ENCODE measurements at places on chromosomes 7 and 10.

DNA sequence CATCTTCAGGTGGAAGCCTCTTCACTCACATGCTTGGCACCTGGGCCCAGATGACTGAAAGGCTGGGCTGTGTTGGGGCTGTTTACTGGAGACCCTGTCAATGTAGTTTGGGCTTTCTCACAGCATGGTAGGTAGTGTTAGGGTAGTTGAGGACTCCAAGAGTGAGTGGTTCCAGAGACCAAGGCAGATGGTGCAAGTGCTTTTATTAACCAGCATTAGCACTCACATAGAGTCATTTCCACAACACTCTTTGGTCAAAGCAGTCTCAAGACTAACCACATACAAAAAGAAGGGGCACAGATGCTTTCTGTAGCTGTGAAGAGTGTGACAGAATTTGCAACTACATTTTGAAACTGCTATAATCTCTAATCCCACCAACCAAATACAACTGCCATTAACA, 135.0 kb downstream of the RTKN2 start:
- no peak for DNase-seq

- no peak for DNase-seq
These were observed 92.4 kb downstream of the KIF20B start for GRCh38 chr10:89793649-89794254.

DNA sequence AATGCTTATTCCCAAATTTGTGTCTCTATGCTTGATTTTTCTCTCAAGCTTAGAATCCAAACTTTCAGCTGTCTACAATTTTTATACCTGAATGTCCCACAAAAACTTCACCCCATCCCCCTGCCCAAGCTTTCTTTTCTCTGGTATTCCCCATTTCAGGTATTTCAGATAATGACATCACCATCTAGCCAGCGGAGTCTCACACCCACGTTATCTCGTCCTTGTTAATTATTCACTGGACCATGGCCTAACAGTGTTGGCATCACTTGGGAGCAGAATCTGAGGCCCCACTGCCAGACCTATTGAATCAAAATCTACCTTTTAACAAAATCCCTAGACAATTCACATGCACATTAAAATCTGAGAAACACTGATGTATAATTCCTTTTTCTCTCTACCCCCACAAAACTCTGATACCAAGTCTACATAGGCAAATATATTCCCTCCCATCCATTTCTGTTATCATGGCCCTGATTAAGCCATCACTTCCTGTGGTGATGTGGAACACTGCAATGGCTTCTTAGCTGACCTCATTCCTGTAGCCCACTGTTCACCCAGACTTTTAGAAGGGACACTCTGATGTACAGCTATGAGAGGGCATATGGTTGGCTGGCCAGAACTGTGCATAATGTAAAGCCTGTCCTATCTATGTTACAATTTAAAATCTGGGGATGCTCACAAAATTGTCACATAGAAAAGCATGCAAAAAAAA, 31.4 kb downstream of the ZNF438 start:
- DNase-seq: no peak

DNA sequence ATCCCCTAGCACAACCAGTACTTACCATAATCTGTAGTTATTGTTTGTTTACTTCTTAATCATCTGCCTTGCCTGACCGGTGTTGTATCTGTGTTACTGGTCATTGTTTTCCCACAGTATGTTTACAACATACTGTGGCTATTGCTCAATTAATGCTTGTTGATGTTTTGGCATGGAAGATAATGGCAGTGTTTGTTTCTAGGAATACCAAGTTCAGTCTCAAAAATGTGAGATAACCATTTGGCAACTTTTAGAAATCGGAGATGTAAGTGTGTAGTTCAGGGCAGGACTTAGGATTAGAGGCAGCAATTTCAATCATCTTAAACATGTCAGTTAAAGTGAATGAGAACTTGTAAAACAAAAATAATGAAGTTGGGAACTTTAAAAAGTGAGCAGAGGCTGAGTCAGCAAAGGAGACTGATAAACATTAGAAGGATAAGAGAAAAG, 8.2 kb downstream of the MINDY3 start:
- no peak for DNase-seq

GRCh38 chr7:42219447-42219846, 17.6 kb downstream of the GLI3 start:
- DNase-seq: no peak

GRCh38 chr7:18896343-18896975, 221.0 kb downstream of the TWIST1 start:
- no peak for DNase-seq

GRCh38 chr10:101615525-101616116, 27.5 kb downstream of the DPCD start:
- no peak for DNase-seq

DNA sequence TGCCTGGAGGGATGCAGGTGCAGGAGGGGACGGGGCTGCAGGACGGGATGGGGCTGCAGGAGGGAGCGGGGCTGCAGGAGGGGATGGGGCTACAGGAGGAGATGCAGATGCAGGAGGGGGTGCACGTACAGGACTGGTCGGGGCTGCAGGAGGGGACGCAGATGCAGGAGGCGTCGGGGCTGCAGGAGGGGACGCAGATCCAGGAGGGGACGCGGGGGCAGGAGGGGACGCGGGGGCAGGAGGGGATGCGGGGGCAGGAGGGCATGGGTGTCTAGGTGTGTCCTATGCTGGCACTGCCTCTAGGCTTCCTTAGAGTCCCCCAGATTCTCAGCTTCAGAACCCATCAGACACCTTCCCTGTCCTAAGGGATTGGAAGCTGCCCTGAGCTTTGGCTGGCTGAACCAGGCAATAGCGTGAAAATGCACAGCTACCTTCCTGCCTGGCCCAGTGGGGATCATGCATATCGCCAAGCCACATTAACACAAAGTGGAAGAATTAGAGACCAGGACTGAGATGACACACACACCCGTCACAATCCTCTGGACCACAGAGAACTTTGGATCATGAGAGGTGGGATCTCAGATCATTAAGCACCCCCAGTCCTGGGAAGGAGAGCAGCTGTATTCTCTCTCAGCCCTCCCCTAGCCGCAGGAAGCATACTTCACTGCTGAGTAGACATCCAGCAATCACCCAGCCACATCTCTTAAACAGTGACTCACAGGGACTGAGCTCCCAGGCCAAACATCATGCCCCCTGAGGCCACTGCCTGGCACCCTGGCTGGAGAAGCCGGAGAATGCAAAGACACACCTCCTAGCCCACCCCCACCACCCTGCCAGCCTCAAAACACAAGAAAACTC, 67.3 kb downstream of the VWA2 start:
- DNase-seq: no peak

DNA sequence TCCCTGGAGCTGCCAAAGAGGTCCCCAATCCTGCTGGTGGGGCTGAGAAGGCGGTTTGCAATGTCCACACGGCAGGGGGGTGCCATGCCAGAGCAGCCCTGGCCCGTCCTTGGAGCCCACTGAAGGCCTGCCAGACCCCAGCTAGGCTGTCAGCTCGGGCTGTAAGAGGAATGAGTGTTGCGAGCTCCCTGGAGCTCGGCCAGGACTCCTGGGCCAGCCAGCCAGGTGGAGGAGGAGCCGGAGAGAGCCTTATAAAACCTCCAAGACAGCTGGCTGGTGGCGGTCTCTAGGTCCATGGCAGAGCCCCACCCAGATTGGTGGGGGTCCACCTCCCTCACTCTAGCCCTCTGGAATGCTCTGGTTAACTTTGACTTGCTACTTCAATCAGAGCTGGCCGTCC, 55.1 kb upstream of the CALN1 start:
- no peak for DNase-seq

DNA sequence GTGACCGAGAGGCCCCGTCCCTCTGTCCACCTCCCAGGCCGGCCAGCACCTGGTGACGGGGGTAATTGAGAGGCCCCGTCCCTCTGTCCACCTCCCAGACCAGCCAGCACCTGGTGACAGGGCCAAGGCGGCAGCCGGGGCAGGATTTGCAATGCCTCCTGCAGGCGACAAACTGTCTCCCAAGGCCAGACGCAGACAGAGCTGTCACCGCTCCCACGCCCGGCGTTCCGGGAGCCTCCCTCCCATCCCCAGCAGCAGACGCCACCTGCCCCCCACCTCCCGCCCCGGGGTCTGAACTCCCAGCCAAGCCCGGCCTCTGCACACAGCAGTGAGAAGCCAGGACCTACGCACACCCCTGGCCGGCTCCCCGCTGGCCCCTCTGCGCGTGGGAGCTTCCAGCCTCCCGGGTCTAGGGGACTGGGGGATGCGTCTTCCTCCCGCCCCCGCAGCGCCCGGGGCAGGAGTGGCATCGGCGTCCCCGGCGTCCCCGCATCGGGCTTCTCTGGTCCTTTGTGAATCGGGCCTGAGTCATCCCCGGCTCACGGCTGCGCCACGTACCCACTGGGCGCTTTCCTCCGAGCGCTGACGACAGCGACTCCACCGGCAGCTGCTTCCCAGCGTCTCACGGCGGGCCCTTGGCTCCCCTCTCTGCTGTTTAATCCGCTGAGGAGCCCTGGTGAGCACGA, 95.1 kb upstream of the DIP2C start:
- DNase-seq: no peak

All from esophagus squamous epithelium (tissue), 5 donors.